ENCODE measurements at places on chromosomes 3 and 15. TPM values are rescaled to one million over a fixed set of nuclear protein-coding genes. Genes with fewer than 3 reads are reported as not detected.

The EAF2 gene
- 0.97 TPM for total RNA-seq

The SCG5 gene
- total RNA-seq, result 2.1 TPM

The TFRC gene
- total RNA-seq, result 150 TPM

The MUSTN1 gene
- total RNA-seq, result not detected

The FBXW12 gene
- total RNA-seq, result not detected

The LAMB2 gene
- 322 TPM for total RNA-seq

The ZNF80 gene
- total RNA-seq, result not detected

The LDHAL6B gene
- not detected for total RNA-seq

The CHST2 gene
- 19.3 TPM for total RNA-seq

The FANCD2OS gene
- not detected for total RNA-seq

The TMC3 gene
- not detected for total RNA-seq

The ATP2B2 gene
- not detected for total RNA-seq

The IMPG2 gene
- 0.39 TPM for total RNA-seq

The ARHGAP31 gene
- 35.8 TPM for total RNA-seq

The MON1A gene
- 10.1 TPM for total RNA-seq

The CFAP91 gene
- total RNA-seq, result 1.4 TPM

The GP9 gene
- total RNA-seq, result not detected

The RFC4 gene
- total RNA-seq, result 14.6 TPM

The CYP8B1 gene
- not detected for total RNA-seq

The MKRN3 gene
- total RNA-seq, result not detected

The NEIL1 gene
- total RNA-seq, result 5.0 TPM

The LRIG1 gene
- total RNA-seq, result 33.2 TPM

The ADAMTS9 gene
- 4.6 TPM for total RNA-seq
